ENCODE measurements at places on chromosomes 6 and 20. TPM values are rescaled to one million over a fixed set of nuclear protein-coding genes. Genes with fewer than 3 reads are reported as not detected.

GRCh38 chr6:16471222-16471909 is 233.0 kb downstream of the GMPR start:
- no peak for DNase-seq

DNA sequence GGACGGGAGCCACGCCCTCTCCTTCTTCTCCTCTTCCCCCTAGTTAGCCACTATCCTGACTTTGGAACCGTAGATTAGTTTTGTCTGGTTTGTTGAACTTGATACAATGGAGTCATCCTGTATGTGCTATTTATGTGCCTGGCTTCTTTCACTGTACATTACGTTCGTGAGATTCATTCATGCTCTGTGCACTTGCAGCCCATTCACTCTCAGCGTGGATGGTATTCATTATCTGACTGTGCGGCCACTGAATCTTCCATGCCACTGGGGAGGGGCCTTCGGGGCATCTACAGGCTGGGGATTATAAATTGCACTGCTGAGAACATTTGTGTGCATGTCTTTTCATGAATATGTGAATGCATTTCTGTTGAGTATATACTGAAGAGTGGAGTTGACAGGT is 262.5 kb downstream of the CDH26 start:
- no peak for DNase-seq

DNA sequence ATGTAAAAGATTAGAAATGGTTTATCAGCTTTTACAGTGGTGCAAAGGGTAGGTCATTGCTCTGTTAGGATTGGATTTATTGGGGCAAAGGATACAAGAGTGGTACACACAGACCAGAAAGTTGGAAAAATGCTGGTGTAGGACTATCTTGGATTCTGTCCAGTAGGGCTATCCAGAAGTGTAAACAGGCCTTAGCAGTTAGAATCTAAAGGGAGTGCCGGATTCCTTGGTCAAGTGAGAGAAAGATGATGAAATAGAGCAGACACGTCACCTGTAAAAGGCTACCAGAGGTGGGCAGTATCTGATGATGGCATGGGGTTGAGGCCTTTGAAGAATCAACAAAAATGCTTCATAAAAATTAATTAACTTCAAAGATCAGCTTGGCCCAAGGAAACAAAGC is 975.9 kb downstream of the KIF16B start:
- DNase-seq: no peak

GRCh38 chr6:104143757-104144156 is 716.0 kb downstream of the HACE1 start:
- DNase-seq: no peak

DNA sequence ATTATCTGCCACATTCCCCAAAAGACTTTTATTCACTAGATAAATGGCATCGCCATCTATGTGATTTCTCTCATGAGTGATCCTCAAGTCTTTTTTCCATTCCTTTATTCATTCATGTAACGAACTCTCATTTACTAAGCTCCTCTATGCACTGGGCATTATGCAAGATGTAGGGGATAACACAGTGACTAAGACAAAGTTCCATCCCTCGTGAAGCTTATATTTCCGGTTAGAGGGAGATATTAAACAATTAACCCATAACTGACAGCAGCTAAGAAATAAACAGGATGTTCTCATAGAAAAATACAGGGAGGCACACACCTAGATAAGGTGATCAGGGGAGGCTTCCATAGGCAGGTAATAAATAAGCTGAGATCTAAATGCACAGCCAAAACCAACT is 17.2 kb upstream of the PREX1 start:
- no peak for DNase-seq

GRCh38 chr6:169450097-169450496 is 196.5 kb upstream of the THBS2 start:
- DNase-seq: no peak

ADTRP gene
- total RNA-seq: 1.2 TPM

DDX27 gene
- total RNA-seq: 23.3 TPM

TCEA2 gene
- total RNA-seq: 71.1 TPM

Data from aorta (tissue), 5 donors.